SK-MEL-5 (cell line): ENCODE measurements at places on chromosomes 5 and 9.
A peak's percentile ranks its signal among the peaks of the same experiment; 100 is the strongest.

GRCh38 chr5:71454913-71455312 lies 538 bp upstream of the BDP1 start:
- DNase-seq = no peak

- DNase-seq = no peak
Observed at GRCh38 chr9:120362446-120362845, 217.5 kb downstream of the CDK5RAP2 start.

DNA sequence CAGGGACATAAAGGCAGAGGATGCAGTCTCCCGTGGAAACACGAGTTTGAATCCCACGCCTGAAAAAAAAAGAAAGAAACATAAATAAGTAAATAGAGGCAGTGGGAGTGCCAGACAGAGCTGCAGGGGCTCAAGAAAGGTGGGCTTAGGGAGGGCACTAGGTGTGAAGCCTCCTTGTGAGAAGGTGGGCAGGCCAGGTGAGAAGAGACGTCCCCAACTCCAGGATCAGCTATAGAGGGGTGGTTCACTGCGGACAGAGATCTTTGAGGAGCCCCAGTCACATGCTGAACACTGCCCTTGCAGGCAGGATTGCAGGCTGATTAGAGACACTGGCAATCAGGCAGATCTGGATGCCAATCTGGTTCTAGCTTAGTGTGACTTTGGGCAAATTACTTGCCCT lies 172.1 kb downstream of the RGS3 start:
- no peak for DNase-seq

DNA sequence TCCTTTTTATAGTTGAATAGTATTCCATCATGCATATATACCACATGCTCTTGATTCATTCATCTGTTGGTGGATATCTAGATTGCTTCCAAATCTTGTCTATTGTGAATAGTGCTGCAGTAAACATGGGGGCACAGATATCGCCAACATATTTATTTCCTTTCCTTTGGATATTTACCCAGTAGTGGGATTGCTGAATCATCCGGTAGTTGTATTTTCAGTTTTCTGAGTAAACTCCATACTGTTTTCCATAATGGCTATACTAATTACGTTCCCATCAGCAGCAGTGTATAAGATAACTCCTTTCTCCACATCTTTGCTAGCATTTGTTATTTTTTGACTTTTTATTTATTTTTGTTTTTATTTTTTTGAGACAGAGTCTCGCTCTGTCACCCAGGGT lies 3.3 kb downstream of the SNX2 start:
- DNase-seq = no peak

DNA sequence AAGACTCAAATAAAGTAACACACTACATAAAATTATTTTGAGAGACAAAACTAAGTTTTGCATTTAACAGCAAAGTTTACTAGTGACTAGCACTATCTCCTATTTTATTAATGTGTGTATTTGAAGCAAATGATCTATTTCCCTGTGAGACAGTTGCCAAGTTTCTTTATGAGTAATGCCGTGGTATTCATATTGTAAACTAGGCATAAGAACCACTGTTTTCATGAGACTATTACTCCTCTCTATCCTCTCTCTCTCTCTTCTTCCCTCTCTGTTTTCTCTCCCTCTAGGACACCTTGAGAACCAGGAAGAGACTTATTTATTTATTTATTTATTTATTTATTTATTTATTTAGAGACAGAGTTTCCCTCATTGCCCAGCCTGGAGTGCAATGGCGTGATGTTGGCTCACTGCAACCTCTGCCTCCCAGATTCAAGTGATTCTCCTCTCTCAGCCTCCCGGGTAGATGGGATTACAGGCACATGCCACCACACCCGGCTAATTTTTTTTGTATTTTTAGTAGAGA lies 61.1 kb downstream of the MLANA start:
- DNase-seq = no peak

GRCh38 chr9:28389411-28389810 lies 816.1 kb upstream of the C9orf72 start:
- no peak for DNase-seq

- DNase-seq = no peak
Observed at GRCh38 chr5:15132816-15133405, 261.3 kb upstream of the ANKH start.

GRCh38 chr9:16316911-16317817 lies 553.3 kb downstream of the BNC2 start:
- DNase-seq = no peak

DNA sequence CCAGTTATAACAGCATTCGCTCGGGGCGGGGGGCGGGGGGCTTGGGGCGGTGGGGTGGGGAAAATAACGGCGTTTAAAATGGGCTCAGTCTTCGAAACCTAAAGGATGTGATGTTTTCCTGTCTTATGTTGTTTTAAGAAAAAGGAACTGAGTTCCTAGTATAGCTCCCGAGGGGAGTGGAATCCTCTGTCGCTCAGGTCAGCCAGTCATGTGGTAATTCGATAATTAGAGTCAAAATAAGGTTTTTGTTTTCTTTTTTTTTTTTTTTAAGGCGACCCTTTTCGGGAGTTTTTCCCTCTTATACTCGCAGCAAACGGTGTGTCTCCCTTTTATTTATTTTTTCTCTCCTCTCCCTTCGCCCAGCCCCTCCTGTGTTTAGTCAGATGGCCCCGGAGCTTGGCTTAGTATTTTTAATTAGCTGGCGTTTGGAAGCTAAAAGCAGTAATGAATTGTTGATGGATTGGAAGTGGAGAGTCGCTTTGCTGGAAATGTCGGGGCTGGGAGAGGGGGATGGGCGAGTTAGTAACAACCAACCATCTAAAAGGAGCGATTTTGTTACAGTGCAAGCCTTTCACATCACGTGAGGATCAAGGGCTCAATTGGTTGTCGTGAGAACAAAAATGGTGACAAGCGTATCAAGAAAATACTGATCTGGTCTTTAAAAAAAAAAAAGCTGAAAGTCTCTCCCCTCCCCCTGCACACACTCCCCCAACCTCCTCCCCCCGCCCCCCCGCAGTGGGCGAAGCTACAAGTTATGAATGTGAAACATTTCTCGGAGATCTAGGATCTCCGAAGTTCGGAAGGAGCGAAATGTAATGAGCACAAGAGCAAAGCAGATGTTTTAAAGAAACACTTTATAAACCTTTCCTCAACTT lies 714 bp upstream of the ZNF608 start:
- peak; percentile 92 for DNase-seq

GRCh38 chr9:72936679-72937078 lies 16.2 kb downstream of the ALDH1A1 start:
- no peak for DNase-seq

- peak; percentile 83 for DNase-seq
Observed at GRCh38 chr5:17951392-17952169, 317.3 kb downstream of the TAF11L14 start.

DNA sequence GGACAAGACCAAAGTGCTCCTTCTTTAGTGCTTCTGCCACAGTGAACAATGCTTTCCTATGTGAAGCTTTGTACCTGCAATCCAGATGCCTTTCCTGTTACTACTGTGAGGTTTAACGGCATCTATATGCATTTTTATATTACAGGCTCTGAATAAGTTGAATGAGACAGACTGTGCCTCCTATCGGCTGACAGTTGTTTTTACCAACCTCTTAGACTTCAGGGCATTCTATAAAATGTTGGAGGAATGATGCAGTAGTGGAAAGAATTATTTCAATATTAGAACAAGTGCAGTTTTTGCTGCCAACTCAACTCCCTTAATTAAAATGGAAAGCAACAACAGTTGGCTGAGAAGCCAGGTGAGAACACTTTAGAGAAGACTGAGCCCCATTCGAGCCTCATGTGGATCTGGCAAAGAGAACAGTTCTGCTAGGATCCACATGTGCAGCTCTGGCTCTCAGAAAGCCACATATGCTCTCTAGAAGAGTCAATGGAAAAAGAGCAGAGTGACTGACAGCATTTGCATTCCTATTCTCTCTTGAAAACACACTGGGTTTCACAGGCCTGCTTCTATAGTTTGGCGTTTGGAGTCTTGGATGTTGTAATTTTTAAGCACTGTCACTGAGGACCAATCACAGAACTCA lies 147.5 kb downstream of the LURAP1L start:
- peak; percentile 27 for DNase-seq

DNA sequence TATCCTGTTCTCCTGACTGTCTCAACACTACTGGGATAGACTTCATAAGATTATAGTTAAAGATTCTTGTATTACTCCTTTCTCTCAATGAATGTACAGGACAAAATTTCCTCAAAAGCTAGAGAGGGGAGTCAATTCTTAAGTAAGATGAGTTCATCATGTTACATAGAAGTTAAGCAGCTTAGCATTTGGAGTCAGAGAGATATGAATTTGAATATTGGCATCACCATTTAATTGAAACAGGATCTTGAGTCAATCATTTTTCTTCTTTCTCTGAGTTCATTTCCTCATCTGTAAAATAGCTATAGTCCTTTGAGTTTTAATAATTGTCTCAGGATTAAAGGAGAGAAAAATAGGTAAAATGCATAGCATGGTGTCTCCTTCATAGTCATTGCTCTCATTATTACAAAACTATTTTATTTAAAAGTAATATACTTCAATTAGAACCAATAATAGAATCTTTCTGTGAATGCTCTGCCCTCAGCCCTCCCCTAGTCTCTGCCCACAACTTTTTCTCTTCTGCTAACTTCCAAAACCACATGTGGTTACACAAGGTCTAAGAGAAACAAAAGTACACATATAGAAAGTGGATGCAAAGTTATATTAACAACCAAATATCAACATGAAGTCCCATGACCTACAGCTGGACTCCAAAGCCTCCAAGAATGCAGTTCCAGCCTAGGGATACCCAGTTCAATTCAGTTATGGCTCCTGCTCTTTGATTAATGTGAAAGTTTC lies 265.6 kb downstream of the TLE1 start:
- no peak for DNase-seq

DNA sequence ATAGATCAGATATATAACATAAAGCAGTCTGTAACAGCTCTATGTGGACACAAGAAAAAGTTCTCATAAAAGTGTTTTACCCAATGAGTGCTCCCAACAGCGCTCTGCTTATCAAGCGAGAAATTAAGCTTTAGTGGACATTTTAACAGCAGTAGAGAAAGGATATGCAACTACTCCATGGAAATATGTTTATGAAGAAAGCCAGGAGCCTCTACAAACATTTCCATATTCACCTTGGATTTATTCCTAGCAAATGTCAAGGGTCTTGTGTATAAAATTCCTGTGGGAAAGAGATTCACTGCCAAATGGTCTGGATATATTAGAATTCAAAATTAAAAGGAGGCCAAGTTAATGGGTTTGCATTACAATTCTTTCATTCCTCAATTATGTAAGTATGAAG lies 66.5 kb downstream of the DTWD2 start:
- no peak for DNase-seq

GRCh38 chr5:91145333-91145620 lies 237.8 kb downstream of the ARRDC3 start:
- no peak for DNase-seq

DNA sequence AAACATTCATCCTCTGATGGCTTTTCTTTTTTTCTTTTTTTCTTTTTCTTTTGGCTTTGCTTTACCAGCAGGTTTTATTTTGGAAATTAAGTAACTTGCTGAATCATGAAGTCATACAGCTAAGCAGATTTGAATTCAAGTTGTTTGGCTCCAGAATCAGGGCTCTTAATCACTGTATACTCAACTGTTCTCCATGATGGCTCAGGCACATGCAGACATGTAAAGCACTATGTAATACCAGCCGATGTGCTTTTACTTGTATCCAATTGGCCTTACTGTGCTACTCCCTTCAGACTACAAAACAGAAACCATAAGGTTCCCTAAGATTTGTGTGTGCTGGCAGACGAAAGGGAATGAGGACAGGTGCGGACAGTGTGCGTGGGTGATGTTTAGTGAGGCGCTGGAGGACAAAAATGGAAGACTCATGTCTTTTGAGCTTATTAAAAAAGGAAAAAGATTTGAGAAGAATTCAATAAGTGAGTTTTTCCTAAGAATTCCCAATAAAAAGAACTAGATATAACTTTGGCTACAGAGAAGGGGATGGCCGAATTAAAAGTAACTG lies 44.7 kb upstream of the OTP start:
- no peak for DNase-seq
